Left forelimb (tissue), 1 donor: ENCODE measurements at places on chromosomes 1 and 21.

- DNase-seq = no peak
Observed at GRCh38 chr1:200487650-200488049, 77.8 kb upstream of the ZNF281 start.

DNA sequence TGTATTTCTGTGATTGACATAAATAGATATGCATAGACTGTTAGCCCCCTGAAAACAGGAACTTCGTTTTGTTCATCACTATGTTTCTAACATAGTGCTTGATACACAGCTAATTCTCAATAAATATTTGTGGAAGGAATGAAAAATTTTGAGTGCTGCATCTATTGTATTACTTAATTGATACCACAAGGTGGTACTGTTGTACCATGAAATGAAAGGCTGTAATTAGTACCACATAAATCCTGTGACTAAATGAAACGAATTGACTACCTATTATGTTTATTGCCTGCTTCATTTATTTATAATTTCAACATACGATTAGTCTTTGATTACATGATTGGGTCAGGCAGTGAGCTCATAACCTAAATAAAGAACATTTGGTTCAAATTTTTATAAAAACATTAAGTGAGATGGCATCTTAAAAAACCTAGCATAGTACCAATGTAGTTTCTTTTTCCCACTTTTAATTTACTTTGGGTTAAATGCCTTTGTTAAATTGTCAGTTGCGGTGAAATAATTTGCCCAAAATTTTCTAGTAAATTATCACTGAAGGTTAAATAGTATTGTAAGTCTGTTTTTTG is 15.0 kb upstream of the TGFB2 start:
- no peak for DNase-seq

DNA sequence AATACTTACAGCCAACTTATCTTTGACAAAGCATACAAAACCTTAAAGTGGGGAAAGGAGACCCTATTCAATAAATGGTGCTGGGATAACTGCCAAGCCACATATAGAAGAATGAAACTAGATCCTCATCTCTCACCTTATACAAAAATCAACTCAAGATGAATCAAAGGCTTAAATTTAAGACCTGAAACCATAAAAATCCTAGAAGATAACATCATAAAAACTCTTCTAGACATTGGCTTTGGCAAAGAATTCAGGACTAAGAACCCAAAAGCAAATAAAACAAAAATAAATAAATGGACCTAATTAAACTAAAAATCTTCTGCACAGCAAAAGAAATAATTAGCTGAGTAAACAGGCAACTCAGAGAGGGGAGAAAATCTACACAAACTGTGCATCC is 335.6 kb upstream of the PBX1 start:
- no peak for DNase-seq

GRCh38 chr21:35581640-35582039 is 478.7 kb downstream of the SETD4 start:
- DNase-seq = no peak

DNA sequence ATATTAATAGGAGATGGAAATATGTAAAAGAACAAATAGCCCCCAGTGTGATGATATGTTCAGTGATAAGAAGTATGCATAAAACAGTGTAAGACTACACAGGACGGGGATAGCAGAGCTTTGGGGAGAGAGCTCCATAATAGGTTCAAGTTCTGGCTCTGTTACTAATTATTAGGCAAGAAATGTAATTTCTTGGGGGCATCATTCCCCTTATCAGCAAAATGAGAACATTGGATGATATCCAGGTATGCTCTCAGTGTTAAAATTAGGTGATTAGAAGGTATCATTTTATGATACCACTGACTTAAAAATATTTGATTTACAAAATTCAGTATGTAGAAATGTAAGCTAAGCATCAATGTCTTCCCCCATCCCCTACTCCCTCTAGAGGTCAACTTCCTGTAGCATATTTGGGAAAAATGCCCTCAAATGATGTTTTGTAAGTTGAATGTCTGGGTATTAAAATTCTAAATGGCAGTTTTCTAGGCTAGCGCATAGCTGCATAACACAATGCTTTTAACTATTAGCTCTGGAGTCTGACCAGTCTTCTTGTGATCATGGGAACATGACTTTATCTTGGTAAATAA is 585.7 kb upstream of the CAMK1G start:
- DNase-seq = no peak

- peak; percentile 84 for DNase-seq
Observed at GRCh38 chr1:234862944-234863515, 253.1 kb upstream of the IRF2BP2 start.

- no peak for DNase-seq
Observed at GRCh38 chr21:45330075-45330781, 42.5 kb upstream of the POFUT2 start.

GRCh38 chr1:81600363-81600762 is 200.4 kb upstream of the ADGRL2 start:
- DNase-seq = no peak

DNA sequence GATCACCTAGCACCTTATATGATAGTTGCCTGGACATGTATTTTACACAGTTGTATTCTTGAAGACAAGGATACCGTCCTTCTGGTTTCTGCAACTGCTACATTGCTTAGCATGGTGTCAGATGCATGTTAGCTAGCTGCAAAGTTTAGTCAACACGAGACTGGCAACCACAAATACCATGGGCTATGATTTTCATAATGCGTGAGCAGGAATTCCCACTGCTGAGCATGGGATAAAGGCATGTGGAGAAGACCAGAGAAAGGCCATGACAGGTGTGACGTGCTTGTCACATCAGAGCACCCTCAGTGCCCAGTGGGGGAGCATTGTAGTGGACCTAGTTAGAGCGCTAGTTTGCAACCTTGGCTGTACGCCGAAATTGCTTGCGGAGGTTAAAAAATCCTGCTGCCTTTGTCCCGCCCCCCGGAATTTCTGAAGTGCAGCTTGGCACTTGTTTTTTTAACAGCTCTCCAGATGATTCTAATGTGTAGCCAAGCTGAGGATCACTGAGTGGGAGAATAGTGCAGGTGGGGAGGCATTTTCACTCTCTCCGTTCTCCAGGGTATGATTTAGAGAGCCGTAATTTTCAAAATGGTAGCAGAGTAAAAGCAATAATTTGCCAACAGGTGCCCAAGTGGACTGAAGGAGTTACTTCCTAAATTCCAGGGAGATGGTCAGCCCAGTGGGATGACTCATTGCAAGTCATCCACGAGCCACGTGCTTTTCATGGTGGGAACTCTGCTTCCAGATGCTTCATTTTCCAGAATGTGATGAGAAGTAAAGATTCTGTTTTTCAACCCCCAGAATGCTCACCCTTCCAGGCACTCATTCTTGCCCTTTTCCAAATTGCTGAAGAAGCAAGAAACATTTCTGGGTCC is 81.0 kb downstream of the CNIH3 start:
- DNase-seq = no peak

GRCh38 chr1:235892202-235892601 is 25.5 kb upstream of the LYST start:
- DNase-seq = no peak

DNA sequence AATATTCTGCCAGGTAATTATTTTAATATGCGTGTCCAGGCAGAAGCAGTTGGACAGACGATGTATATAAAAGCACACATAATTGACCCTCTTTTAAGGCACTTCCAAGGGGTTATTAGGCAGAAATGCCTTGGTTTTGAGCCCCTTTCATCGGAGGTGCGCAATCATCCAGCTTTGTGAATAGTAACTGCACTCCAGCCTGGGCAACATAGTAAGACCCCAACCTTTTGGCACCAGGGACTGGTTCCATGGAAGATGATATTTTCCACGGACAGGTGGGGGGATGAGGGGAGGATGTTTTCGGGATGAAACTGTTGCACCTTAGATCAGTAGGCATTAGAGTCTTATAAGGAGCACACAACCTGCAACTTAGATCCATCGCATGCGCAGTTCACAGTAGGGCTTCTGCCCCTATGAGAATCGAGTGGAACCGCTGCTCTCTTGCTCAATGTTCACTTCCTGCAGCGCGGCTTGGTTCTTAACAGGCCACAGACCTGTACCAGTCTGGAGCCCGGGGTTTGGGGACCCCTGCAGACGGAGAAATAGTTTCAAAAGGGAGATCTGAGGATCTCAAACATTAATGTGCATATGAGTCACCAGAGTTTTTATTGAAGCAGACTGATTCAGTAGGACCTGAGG is 1.8 kb upstream of the MCOLN2 start:
- no peak for DNase-seq

GRCh38 chr1:156880473-156880872 is 13.0 kb upstream of the PEAR1 start:
- DNase-seq = no peak

DNA sequence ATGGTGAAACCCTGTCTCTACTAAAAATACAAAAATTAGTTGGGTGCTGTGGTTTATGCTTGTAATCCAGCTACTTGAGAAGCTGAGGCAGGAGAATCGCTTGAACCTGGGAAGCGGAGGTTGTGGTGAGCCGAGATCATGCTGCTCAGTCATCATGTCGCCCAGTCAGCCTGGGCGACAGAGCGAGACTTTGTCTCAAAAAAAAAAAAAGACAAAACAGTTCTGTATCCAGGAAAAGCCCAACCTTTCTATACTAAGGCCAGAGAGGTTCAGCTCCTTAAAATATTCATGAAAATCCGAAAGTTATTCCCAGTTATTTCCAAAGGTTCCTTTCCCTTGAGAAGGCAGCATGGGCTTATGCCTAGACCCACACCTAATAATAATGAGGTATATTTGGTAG is 4.2 kb downstream of the MRPL37 start:
- no peak for DNase-seq

DNA sequence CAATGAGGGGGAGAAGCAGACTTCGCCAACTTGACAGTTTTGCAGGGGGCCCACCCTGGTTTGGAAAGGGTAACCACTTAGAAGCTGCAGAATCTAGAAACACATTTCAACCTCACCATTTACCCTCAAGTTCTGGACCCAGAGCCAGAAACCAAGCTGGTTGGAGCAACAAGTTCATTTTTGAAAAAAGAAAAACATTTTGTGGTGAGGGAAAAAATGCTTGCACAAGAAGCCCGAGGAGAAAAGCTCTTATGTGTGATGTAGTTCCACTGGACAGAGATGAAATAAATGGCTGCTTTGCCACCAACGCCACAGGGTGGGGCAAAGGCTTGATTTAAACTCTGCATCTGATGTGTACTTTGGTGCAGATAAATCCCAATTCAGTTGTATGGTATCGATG is 10.6 kb upstream of the NGF start:
- DNase-seq = no peak

- peak; percentile 88 for DNase-seq
Observed at GRCh38 chr1:40039757-40040510, 595 bp upstream of the CAP1 start.

GRCh38 chr21:42614811-42615351 is 38.5 kb upstream of the PDE9A start:
- DNase-seq = peak; percentile 63
